Fibroblast of skin of abdomen (primary cell): ENCODE measurements at places on chromosomes 16 and 17.

- no peak for DNase-seq
Measured at GRCh38 chr16:90048347-90048722, 28.8 kb downstream of the PRDM7 start.

DNA sequence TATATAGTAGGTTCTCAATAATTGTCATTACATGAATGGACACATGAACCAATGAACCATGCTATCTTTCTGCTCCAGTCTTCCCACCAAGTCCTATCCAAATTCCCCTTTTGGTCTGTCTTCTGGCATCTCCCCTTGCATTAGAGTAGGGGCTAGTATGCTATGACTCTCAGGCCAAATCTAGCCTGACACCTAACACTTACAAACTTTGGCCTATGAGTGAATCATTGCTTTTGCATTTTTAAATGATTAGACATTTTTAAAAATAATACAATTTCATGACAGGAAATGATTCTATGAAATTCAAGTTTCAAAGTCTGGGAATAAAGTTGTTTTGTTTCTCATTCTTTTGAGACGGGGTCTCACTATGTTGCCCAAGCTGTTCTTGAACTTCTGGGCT lies 102.5 kb upstream of the MAF start:
- DNase-seq: no peak

DNA sequence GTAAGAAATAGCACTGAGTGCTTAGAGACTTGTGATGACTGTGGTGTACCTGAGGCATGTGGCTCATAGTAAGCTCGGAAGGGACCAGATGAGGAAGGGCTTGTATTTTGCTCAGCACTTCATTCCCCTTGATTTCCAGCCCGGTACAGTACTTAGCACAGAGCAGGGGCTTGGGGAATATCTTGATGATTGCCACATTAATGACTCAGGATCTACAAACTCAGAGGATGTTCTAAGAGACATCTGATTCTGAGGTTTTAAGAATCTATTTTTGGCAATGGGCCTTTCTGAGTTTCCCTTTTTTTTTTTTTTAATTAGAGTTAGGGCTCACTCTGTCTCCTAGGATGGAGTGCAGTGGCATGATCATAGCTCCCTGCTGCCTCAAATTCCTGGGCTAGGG lies 9.1 kb downstream of the ASPHD1 start:
- peak; percentile 48 for DNase-seq

GRCh38 chr16:51407199-51407598 lies 256.1 kb upstream of the SALL1 start:
- no peak for DNase-seq

DNA sequence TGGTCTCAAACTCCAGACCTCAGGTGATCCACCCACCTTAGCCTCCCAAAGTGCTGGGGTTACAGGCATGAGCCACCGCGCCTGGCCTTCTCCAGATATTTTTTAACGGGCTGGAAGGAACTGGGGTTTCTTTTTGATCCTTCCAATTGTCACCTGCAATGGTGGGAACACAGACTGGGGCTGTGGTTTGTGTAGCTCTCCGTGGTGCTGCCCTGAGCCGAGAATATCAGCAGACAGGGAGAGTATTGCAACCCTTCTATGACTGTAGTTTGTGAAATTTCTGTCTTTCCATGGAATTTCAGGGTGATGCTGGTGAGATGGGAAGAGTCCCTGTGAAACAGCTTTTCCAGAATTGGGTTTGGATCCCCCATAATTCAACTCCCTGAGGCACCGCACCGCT lies 263.5 kb downstream of the ENGASE start:
- DNase-seq: no peak

- no peak for DNase-seq
Measured at GRCh38 chr17:83002118-83002805, 77.1 kb upstream of the METRNL start.

GRCh38 chr16:69116256-69116875 lies 10.9 kb downstream of the HAS3 start:
- DNase-seq: no peak

DNA sequence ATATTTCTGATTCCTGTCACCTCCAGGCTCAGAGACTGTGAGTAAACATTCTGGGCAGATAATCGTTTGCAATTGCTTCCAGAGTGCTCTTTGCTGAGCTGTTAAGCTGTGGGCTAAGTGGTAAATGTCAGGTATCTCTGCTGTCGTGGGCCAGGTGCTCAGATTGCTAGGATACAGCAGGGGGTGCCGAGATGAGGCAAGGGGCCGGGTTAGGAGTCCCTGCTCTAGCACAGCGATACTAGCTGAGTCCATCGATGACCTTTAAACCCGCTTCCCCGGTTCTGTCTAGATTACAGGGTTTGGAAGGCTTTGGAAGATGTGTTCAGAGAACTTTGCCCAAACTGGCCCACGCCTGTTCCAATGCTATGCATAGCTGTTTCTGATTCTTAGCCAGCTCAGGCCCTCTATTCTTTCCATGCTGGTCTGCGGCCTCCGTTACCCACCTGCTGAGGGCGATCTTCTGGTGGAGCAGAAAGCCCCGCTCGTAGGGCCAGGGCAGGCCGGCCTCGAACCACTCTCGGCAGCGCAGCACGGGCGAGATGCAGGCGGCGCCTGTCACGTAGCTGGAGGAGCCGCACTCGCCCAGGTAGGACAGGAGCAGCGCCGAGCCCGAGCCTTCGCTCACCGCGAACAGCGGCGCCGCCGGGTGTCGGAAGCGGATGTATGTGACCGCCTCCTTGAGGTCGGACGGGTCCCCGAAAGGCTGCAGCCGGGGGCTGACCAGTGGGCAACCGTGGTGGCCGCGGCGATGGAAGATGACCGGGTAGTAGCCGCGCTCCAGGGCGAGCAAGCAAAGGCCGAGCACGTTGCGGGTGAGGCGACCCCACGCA lies 979 bp downstream of the ABHD15 start:
- DNase-seq: no peak

GRCh38 chr16:89054714-89055113 lies 38.9 kb upstream of the ACSF3 start:
- no peak for DNase-seq
